ENCODE measurements at places on chromosomes 4 and X.

DNA sequence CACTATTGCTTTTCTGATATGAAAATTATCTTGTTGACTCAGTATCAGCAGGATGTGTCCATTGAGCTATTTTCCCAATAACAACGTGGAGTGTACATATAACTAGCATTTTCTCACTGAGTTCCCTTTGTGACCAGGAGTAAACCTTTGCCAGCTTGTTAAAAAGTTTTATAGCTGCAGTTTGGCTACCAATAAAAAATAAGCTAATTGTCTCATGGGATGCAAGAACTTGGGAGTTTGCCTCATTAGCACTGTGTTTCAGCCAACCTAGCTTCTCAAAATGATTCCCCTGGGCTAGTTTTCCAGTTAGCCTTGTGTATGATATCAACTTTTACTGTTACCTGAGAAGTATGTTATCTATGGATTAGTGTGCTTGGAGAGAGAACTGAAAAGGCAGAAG is 24.9 kb upstream of the ANXA5 start:
- DNase-seq: no peak

- no peak for DNase-seq
Observed at GRCh38 chr4:117529401-117529800, 444.0 kb upstream of the TRAM1L1 start.

DNA sequence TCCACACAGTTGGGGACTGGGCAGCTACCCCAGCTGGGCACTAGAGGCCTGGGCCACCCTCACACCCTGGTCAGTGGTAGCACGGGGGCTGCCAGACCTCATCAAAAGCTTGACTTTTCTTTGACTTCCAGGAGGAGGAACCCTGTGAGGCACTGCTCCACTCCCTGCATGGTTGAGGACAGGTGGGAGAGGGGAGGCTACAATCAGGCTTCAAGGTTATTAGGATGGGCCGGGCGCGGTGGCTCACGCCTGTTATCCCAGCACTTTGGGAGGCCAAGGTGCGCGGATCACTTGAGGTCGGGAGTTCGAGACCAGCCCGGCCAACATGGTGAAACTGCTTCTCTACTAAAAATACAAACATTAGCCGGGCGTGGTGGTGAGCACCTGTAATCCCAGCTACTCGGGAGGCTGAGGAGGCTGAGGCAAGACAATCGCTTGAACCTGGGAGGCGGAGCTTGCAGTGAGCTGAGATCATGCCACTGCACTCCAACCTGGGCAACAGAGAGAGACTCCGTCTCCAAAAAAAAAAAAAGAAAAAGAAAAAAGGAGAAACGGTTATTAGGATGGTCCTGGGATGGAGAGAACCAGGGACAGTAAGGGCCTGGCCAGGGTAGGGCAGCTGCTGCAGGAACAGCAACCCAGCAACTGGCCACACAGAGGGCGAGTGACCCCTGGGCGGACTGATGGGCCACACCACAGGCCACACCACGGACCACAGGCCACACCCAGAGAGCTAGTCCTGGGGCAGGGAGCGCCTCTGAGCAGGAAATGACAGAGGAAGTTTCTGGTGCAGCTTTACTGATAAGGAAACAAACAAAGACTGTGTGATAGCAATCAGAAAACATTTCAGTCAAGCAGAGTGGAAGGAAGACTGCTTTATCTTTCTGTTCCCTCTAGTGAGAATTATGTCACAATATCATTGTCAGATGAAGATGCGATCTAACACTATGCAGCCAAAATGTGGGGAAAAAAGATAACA is 20.5 kb upstream of the OPN1LW start:
- peak; percentile 2 for DNase-seq

GRCh38 chrX:40462795-40463194 is 118.0 kb upstream of the ATP6AP2 start:
- DNase-seq: no peak

DNA sequence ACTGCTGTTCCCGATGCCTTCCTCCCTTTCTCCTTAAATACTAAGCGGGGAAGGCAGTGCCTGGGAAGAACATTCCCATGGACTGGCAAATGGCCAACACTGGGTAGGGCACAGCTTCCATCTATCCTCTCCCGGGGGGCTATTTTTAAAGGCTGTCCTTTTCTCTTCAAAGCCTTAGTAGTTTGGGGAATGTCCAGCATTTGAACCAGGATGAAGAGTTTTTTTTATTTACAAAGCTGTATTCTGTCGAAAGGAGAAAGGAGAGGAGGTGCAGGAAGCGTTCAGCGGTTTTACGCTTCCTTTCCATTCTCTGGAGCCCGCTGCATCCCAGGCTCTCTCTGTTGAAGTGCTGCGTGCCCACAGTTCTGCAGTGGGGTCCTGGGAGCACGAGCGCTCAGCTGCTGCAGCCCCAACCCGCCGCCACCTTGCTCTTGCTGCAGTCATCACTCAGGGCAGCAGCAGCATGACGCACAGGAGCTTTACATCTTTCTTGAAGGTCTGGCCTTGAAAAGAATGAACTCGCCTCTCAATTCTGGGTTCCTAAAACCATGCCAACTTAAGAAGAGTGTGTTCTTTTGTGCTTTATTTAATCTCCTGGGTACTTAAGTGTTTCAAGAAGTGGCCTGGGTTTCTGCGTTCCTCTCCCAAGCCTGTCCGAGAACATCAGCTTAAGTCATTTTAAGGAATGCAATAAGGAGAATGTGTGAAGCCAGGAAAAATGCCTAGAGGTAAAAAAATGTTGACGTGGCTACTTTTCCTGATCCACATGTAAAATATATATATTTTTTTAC is 427.2 kb downstream of the MAPK10 start:
- no peak for DNase-seq
